ENCODE measurements at places on chromosomes 1 and 21. TPM values are rescaled to one million over a fixed set of nuclear protein-coding genes. Genes with fewer than 3 reads are reported as not detected.

AIM2 gene
- total RNA-seq = 0.32 TPM

KRTAP25-1 gene
- total RNA-seq = not detected

SIM2 gene
- total RNA-seq = not detected

PDE4B gene
- total RNA-seq = 43.6 TPM

TMEM240 gene
- total RNA-seq = 0.66 TPM

H3-3A gene
- 498 TPM for total RNA-seq

NUP133 gene
- total RNA-seq = 35.8 TPM

PRRX1 gene
- not detected for total RNA-seq

IL20 gene
- total RNA-seq = not detected

TTC22 gene
- total RNA-seq = 7.0 TPM

S100A9 gene
- 2,269 TPM for total RNA-seq

SH2D1B gene
- 3.1 TPM for total RNA-seq

MMP23B gene
- total RNA-seq = 2.8 TPM

OLFM3 gene
- total RNA-seq = not detected

OR2L3 gene
- 0.27 TPM for total RNA-seq

GREM2 gene
- 0.54 TPM for total RNA-seq

GORAB gene
- total RNA-seq = 22.7 TPM

ATP1A2 gene
- total RNA-seq = not detected

SLC1A7 gene
- total RNA-seq = not detected

MAD2L2 gene
- 27.2 TPM for total RNA-seq

AKNAD1 gene
- total RNA-seq = not detected

TPRG1L gene
- total RNA-seq = 61.4 TPM

HES2 gene
- total RNA-seq = not detected

ZNF695 gene
- total RNA-seq = not detected

CLDN17 gene
- not detected for total RNA-seq

RGS1 gene
- total RNA-seq = 607 TPM

DONSON gene
- total RNA-seq = 8.9 TPM

CRP gene
- not detected for total RNA-seq

ANGPTL1 gene
- total RNA-seq = not detected

RUNX3 gene
- 135 TPM for total RNA-seq

SSU72 gene
- 121 TPM for total RNA-seq

SLC9C2 gene
- total RNA-seq = not detected

TRIM17 gene
- 2.5 TPM for total RNA-seq

SAMD11 gene
- not detected for total RNA-seq

NOS1AP gene
- not detected for total RNA-seq

METTL18 gene
- 21.1 TPM for total RNA-seq

KLHL12 gene
- total RNA-seq = 24.5 TPM

TLR5 gene
- 6.2 TPM for total RNA-seq

SPATA46 gene
- not detected for total RNA-seq

NID1 gene
- 0.72 TPM for total RNA-seq

OR4F29 gene
- total RNA-seq = 0.35 TPM

SDC3 gene
- 0.32 TPM for total RNA-seq

TFF2 gene
- total RNA-seq = not detected

ETV3L gene
- not detected for total RNA-seq

B3GALT2 gene
- total RNA-seq = 0.46 TPM

RHCE gene
- 1.3 TPM for total RNA-seq

Measured in naive thymus-derived CD4-positive, alpha-beta T cell (primary cell).